ENCODE measurements at places on chromosomes 5 and 9.

GRCh38 chr5:60651872-60652620, 47.9 kb downstream of the DEPDC1B start:
- no peak for DNase-seq

DNA sequence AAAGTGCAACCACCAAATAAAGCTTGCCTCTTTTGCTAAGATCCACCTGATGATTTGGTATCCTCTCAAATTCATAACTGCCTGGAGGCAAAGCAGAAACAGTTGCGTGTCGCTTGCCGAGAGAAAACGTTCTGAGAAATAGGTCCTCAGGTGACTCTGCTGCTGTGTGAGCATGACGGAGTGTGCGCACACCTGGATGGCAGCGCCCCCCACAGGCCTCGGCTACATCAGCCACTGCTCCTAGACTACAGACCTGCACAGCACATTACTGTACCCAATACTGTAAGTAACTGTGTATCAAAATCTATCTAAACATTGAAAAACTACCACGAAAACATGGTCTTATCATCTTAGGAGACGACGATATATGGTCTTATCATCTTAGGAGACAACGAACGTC, 87.4 kb downstream of the CAMSAP1 start:
- DNase-seq: no peak

GRCh38 chr5:72213482-72213881, 106.2 kb downstream of the MAP1B start:
- DNase-seq: no peak

DNA sequence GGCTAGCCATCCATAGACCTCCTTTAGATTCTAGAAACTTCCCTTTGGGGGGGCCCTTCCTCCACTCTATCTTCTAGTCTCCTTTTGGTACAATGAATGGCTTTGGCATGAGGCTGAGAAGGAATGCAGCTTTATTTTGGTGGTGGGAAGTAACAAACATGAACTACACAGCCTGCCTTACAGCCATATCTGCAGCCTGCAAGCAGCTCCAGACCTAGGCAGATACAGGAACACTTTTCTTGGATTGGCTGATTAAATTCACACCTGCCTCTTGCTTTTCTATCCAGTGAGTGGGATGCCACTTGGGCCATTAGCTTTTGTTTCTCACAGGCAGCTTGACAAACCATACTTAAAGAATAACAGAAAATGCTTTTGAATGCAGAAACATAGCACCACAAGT, 28.2 kb downstream of the NR6A1 start:
- no peak for DNase-seq

DNA sequence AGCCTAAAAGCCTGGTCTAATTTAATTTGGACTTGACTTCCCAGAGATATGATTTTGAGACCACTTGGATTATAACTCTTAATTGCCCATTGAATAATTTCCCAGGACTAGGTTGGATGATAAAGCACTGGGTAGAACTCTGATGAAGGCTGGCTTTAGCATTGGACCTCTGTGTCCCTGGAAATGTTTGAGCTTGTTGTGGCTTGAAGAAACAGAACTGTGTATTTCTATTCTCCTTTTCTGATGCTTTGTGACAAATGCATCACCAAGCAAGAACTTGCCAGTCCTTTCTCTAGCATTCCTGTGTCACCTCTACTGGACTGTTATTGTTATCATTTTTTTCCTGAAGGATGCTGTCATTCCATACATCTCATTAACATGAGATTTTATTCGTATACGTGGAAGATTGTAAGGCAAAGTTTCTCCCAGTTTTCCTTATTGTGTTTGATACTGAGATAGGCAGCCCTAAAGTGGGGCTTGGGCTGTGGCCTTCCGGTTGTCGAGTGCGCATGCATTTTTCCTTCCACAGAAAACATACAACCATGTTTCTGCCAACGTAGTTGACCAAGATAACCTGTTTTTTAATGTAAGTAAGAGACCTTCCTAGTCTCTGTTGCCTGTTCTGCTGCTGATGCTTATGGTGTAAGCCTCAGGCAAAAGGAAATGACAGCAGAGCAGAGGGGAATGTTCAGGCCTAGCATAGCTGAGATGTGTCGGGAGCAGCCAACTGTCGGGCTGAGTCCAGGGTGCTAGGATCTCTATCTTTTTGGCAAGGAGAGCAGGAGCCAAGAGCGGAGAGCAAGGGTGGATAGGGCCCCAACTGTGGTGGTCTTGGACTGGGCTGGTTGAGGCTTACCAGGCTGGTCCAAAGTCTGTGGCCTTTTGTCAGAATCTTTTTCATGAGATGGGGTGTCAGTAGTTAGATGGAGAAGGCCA, 2.3 kb downstream of the NTRK2 start:
- DNase-seq: no peak

- no peak for DNase-seq
These were observed 31.8 kb downstream of the ANXA1 start for GRCh38 chr9:73183428-73183827.

DNA sequence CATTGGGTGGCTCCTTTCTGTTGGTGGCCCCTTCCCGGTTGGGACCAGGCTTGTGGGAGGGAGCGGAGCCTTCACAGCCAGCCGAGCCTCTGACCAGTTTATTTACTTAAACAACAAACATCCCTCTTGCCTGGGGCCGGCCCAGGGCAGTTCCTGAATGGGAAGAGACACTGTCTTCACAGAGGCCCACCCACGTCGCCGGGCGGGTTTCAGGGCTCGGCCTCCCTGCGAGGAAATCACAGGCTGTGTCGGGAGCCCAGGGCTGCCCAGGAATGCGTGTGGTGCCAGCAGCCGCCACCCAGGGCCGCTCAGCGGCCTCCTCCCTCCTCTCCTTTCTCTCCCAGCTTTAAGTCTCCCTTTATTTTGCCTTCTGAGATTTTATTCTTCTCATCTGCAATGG, 132.5 kb downstream of the HSD17B3 start:
- DNase-seq: no peak

DNA sequence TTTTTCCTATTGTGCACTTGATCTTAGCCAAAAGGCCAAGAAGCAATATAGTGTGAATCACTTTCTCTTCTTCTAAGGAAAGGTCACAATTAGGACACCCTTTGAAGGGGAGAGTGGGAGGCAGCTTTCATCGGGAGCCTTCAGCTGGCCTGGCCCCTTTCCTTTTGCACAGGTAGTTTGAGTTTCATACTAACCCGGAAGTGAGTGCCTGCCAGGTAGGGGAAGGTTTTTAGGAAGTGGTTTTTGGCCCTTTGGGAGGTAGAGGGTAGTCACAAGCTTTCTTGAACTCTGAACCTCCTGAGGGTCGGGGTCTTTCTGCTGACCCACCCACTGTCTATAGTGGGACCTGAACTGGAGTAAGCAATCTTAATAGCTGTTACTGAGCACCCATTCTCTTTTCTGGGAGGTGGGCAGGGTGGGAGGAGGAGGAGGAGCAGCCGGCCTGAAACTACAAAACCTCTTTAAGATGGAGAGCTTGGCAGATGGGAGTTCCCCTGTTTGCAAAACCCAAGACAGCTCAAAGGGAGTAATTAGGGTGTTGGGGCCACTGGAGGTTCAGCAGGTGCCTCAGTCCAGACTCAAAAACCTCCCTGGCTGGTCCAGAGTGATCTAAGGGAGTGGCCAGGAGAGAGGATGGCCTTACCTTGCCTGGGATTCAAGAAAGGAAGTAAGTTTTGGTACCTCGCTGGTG, 6.0 kb downstream of the LARP1 start:
- DNase-seq: no peak

- no peak for DNase-seq
These were observed 216.8 kb upstream of the RFX3 start for GRCh38 chr9:3742586-3742985.

- no peak for DNase-seq
These were observed 347.5 kb downstream of the SEMA5A start for GRCh38 chr5:9198394-9198793.

GRCh38 chr5:139763930-139764791, 31.4 kb upstream of the PSD2 start:
- no peak for DNase-seq

- DNase-seq: no peak
These were observed 1005.7 kb downstream of the DTWD2 start for GRCh38 chr5:117982691-117983090.

DNA sequence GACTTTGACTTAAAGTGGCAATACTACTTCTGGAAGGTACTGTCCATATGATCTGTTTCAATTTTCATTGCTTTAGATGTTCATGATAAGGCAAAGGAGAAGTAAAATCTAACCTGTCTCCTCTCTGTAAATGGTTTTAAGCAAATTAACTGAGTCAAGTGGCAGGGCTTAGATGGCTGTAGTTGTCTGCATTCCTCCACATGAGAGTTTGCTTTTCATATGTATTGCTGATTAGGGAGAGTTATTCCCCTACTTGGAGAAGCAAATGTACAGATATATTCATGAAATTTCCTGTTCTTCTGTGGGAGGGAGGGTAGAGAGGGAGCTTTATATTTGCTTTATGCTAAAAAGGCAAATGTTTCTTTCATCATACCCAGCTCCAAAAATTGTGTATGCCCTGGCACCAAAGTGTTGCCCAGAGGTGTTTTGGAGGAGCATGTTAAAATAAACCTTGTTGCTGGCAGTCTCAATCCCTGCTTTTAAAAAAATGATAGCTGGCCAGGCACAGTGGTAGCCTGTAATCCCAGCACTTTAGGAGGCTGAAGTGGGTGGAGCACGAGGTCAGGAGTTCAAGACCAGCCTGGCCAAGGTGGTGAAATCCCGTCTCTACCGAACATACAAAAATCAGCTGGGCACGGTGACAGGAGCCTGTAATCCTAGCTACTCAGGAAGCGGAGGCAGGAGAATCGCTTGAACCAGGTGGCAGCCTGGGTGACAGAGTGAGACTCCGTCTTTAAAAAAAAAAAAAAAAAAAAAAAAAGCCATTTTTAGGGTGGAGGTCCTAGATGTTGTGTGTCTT, 3.5 kb upstream of the LRRTM2 start:
- no peak for DNase-seq

GRCh38 chr9:20188616-20189369, 400.0 kb upstream of the SLC24A2 start:
- no peak for DNase-seq

GRCh38 chr5:6468104-6468503, 19.4 kb downstream of the UBE2QL1 start:
- DNase-seq: no peak

DNA sequence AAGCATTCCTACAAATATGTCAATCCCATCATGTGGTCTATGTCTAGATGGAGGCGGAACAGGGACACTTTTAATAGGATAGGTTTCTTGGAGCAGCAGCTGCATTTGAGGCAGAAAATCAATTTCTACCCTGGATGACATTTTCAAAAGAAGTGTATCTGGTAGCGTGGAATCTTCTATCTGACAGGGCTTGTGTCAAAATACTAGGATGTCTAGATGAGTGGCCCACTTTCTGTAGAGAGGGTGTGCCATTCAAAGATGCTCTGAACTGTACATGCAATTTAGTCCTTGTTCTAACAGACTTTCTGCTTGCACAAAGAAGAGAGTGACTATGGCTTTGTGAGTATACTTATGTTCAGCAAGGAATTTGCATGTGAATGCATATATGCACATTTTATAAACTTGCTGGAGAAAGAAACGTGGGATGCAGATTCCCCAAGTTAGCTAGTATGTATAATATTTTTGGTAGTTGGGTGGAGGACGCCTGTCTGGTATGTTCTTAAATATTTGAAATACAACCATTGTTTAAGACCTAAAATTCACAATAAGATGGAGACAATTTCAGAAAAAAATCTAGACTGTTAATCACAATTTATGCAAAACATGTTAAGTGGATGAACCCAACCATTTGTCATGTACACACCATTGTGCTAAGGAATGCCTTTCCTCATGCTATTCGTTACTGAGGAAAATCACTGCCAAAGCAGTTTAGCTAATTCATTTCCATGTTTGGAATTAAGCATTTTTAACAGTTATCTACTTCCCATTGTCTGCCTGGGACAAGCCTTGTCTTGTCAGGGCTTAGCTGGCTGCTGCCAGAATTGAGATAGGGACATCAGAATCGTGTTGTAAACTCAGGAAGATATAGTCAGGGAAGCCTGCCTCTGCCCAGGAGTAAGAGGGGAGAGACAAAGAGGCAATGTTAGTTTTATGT, 129.1 kb upstream of the MEF2C start:
- no peak for DNase-seq

DNA sequence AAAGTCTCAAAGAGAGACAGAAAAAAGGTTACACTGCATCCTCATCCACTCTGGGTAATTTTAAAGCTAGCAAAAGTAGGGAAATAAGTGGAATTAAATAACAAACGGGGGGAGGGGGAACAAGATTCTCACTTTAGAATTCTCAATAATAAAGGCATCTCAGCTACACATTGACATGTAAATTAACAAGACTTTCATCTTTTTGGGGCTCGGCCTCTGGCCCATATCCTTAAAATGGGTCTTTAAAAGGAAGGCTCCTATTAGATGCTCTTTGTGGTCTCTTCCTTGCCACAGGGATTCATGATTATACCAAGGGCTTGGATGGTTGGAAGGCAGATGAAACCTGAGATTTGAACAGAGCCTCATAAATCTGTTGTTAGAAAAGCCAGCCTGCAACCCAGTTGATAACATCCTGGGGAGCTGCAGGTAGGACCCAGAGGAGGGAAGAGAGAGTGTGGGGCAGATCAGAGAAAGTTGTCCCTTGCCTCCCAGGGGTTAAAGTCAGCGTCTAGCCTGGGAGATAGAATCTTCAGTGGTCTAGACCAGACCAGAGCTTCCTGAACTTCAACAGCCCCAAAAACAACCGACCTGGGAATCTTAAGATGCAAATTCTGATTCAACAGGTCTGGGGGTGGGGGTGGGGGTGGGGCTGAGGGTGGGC, 135.9 kb downstream of the GCNT1 start:
- DNase-seq: no peak

DNA sequence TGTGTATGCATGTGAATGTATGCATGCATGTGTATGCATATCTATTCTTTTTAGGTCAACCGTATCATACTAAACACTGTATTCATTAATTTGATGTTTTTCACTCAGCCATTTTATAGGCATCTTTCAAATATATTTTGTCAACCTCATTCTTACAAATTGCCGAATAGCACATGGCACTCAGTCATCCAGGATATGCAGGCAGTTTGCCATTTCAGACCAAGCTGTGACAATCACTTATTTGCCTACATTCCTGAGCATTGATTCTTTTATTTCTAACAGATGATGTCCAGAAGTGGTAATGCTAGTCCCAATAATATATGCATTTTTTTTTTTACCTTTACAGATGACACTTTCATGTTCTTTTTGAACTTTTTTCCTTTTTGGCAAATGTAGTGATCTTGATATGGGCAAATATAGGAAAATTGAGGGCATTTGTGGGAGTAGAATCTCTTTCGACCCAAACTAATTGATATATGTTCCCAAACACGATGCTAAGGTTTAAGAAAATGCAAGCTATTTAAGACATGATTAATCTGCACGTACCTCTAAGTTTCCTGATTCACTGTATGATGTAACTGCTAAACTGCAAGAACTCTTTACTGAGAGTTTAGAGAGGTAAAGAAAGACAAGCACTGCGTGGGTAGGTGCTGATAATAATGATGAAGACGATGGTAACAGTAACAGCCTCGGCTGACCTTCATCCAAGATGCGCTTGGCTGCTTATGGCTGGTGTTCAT, 153.9 kb upstream of the DAP start:
- no peak for DNase-seq

GRCh38 chr5:178240766-178241165, 8.2 kb upstream of the PHYKPL start:
- DNase-seq: no peak

- no peak for DNase-seq
These were observed 299.2 kb upstream of the NMUR2 start for GRCh38 chr5:152704286-152704685.

All from upper lobe of left lung (tissue), 6 donors.